ENCODE measurements at places on chromosomes 5 and 9.

GRCh38 chr5:175861337-175862130 is 9.8 kb upstream of the CPLX2 start:
- DNase-seq = no peak

DNA sequence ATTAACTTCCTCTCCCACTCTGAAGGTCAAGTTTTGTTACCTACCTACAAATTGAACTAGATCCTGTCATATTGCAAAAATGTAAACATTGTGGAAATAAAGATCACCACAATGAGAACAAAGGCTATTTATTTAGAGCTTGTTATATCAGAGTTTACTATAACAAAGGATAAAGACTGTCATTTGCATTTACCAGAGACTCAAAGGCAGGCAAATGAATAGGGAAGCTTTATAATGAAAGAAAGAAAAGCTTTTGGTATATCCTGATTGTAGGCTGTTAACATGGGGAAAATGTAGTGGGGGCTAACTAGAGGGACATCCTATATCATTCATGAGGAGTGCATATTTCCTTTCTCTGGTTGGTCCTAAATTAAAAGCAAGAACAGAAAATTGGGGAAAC is 403.5 kb upstream of the TYRP1 start:
- DNase-seq = no peak

- no peak for DNase-seq
Observed at GRCh38 chr9:113566016-113566711, 102.6 kb downstream of the RGS3 start.

DNA sequence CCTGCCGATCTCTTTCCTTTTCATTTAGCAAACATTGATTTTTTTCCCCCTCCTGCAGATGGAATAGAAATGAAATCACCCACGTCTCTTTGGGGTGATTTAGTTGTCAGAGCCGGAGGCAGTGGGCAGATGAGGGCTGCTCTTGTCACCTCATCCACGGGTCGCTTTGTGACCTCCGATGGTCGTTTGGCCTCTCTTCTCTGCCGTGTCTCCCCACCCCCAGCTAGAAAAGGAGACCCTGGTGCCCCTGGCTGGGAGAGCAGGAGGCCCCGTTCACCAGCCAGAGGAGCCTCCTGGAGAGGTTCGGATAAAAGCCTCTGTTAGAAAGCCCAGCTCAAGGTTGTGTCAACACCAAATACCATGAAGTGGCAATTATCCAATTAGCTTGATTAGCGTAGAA is 21.6 kb upstream of the RXRA start:
- no peak for DNase-seq

GRCh38 chr9:69496846-69497450 is 171.9 kb downstream of the ENTREP1 start:
- no peak for DNase-seq

DNA sequence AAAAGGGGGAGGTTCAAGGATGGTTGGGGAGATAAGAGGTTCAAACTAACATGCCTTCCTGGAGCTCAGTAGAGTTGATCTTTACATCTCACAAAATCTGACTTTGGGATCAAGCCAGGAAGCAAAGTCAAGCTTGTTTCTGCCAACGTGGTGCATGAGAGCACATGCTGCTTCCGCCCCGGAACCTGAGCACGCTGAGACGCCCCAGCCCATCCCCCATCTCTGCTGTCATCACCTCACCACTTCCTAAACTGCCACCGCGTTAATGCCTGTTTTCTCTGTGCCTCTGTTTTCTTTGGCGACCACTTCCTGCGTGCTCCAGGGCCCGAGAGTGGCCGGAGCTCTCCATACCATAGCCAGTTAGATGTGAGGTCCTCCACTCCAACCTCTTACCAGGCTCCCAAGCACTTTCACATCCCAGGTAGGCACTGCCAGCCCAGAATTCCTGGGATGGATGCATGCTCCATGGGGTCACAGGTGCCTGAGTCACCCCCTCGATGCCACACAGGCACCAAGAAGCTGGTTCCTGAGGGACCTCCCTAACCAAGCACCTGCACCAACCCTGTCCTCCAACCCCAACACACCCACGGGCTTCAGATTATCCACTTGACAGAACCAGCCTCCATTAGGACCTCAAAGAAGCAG is 31.2 kb upstream of the AFAP1L1 start:
- DNase-seq = peak; percentile 18

DNA sequence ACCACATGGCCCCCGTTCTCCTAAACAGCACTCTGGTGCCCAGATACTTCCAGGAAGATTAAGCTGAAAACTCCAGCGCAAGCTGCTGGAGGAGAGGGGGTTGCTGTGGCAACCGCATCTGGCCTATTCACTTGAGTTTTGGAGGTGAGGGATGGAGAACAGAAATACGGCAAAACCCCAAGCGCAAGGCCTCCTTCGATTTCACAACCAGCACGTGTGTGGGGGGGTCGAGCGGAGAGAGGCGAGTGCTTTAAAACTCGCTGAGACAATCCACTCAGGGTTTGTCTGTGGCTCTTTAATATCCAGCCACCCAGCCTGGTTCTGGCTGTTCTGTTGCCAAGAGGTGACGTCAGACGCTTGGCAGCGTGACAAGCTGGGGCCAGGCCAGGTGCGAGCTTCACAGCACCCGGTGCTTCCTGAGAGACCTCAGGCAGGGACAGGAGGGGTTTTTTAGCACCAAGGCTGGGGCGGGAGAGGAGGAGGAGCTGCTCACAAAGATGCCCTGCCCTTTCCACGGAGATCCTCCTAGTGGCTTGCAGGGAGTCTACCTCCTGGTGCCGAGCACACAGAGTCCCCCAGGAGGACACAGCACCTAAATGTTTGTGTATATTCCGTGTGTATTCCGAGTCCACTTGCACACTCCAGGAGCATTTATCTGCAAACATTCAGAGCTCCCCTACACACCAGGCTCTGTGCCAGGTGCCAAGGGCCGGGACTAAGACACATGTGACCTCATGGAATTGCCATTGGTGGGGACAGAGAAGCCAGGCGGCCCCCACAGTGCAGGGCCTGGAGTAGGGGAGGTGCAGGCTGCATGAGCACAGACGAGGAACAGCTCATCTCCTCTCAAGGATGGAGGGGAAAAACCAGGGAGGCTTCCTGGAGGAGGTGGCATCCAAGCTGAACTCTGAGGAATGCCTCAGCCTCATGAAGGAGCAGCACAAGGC is 194.6 kb downstream of the OLFM1 start:
- no peak for DNase-seq

GRCh38 chr5:163162645-163163044 is 274.8 kb upstream of the CCNG1 start:
- DNase-seq = no peak

DNA sequence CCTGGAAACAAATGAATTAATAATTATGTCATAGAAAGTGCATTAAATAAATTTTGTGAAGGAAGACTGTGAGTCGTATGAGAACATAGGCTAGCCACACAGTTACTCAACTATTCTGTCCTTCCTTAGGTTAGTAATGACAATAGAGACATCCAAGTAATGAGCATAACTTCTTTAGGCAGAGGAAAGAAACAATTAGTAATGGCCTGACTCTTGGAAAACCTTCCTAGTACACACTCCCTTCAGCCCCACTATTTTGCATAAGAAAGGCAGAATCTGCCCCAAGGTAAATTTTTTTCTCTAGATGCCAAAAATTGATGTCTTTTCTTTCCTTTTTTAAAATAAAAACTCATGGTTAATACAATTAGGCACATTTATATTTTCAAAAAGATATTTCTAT is 1619.0 kb upstream of the WWC1 start:
- DNase-seq = no peak

GRCh38 chr5:54990841-54991258 is 5.5 kb upstream of the ESM1 start:
- no peak for DNase-seq

GRCh38 chr9:127541865-127542264 is 70.2 kb upstream of the STXBP1 start:
- no peak for DNase-seq

DNA sequence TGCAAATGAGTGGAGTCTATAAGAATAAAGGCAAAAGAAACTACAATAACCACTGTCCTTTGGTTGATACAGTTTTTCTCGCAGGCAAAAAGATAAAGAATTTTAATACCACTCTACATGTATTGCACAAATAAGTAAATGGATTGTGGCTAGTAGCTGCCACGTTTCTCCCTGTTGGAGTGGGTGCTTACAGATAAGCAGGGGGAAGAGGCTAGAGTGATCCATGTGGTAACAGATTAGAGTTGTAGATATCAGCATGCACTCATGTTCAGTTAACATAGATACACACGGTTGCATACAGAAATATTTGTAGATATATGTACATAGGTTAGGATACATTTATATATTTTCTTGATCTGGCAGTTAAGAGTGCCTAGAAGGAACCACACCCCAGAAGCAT is 179.5 kb downstream of the ARHGEF28 start:
- DNase-seq = no peak

DNA sequence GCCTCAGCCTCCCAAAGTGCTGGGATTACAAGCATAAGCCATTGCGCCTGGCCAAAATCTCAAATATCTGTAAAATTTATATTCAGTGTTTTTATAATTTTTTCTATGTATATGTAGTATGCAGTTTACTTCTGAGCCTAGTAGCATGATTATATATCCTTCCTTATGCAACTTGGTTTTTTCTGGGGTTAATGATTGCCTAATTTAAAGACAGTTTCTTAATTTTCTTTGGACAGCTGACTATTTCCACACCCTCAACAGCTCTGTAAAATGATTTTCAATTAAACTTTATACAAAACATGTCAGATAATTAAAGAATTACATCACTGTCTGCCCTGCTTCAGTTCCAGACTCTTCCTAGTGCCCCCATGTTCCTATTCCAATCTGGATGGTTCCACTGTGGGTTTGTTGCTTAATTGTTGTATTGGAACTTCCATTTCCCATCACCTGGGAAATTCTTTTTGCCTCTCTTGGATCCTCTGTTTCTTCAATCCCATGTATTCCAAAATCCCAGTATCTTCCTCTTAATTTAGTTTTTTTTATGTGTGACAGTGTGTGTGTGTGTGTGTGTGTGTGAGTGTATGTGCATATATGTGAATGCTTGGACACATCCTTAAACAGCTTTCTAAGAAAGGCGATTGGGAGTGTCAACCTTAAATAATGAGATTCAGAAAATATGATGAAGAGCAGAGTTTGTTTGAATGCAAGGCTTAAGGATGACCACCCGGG is 53.2 kb downstream of the C5orf22 start:
- no peak for DNase-seq

GRCh38 chr9:128124873-128125579 is 2.5 kb downstream of the PTGES2 start:
- no peak for DNase-seq

GRCh38 chr9:114387680-114388356 is at the start of gene AKNA:
Gene AKNA (minus strand): TSS chr9:114387982. CDS start chr9:114381333, 6,649 bp downstream.
- peak; percentile 59 for DNase-seq

DNA sequence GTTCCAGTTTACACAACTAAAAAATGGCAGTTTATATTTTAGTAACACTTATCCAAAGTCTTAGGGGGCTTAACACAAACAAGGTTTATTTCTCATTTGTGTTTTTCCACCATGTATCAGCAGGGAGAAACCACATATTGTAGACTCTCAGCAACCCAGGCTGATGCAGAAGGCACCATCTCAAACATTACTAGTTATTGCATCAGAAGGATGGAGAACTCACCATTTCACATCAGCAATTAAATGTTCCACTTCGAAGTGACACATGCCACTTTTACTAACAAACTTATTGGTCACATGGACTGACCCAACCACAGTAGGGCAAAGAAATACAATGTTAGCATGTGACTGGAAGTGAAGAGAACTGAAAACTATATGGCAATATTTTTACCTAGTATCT is 22.5 kb upstream of the SMC2 start:
- no peak for DNase-seq

DNA sequence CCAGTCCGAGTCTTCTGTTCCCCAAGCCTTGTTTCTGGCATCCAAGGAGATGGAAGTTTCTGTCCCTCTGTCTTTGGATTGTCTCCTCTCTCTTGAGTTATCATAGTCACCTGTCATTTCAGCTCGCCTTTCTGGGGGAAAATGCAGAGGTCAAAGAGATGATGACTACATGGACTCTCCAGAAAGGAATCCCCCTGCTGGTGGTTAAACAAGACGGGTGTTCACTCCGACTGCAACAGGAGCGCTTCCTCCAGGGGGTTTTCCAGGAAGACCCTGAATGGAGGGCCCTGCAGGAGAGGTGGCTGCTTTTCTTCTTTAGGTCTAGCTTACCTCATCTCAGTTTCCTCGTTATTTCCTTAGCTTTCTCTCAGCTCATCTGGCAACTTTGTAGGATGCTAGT is 25.1 kb downstream of the ERAP2 start:
- no peak for DNase-seq

GRCh38 chr5:88666761-88667495 is 216.1 kb downstream of the MEF2C start:
- DNase-seq = no peak

DNA sequence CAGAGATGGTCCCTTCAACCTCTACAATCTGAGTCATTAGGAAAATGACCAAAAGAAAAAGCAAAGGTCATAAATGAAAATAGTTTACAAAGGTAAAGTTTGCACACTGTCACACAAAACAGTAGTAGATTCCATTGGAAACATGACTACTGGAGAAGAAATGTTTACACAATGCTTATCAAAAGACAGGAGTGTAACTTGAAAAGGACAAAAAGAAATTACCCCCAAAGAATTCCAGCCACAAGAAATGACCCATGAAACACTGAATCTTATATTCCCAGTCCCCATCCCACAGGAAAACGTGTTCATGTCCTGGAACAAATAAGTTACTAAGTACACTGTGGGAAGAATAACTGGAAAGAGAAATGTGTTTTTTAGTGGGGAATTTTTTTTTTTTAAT is 385.1 kb downstream of the SEMA5A start:
- no peak for DNase-seq

DNA sequence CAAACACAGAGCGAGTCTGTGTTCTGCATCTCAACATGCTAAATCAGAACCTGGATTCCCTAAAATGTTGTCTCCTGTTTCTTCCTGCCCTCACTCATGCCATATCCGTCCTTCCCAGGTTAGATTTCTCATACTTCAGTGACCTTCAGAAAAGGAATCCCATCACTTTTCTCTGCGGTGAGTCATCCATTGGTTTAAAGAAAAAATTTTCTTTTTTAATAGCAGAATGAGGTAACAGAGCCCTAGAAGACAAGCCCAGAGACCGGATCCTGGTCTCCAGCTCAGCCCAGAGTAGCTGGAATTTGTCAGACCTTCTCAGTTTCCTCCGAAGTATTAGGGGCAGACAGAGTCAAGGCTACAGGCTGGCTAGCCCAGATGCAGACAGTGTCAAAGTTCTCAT is 143.2 kb upstream of the DMRT1 start:
- DNase-seq = no peak

- no peak for DNase-seq
Observed at GRCh38 chr9:87603854-87604490, 106.3 kb downstream of the DAPK1 start.

DNA sequence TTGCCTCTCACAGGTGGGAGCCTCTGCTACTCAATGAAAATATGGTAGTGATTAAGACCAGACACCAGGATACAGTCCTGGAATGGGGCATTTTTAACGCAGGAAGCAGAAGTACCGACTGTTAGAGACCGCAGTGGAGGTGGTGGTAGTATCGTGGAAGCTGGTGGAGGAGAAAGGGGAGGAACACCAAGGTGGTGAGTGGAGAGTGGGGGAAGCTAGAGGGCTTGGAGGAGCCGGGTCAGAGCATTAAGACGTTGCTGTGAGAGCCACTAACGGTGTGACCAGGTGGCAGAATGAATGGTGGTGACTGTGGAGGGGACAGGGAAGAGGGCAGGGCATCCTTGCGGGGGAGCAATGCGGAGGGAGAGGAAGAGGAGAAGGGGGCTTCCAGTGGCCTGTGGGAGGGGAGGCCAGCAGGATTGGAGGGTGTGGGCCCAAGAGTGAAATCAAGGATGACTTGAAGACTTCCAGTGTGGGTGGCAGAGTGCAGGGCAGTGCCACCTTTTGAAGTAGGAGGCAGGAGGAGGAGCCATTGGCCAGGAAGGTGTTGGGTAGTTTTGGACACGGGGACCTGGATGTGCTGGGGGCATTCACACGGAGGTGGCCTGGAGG is 1.6 kb upstream of the UBAC1 start:
- no peak for DNase-seq

Data from memory B cell (primary cell).